ENCODE measurements at places on chromosomes 4 and X. TPM values are rescaled to one million over a fixed set of nuclear protein-coding genes. Genes with fewer than 3 reads are reported as not detected.

- H3K4me3 ChIP-seq = no peak overlapping the region
- no peaks in the 10 kb centered on the region for H3K36me3 ChIP-seq
- no peaks in the 10 kb centered on the region for H3K27me3 ChIP-seq
- DNase-seq = no peak
- H3K27ac ChIP-seq = no peak overlapping the region
- H3K4me1 ChIP-seq = no peaks in the 10 kb centered on the region
Measured at GRCh38 chr4:168722391-168722790, 225.5 kb downstream of the PALLD start.

- H3K36me3 ChIP-seq = no peaks in the 10 kb centered on the region
- no peak overlapping the region for H3K27ac ChIP-seq
- no peak for DNase-seq
- no peak overlapping the region for H3K4me3 ChIP-seq
Measured at GRCh38 chr4:858041-858481, 32.1 kb upstream of the CPLX1 start.

DNA sequence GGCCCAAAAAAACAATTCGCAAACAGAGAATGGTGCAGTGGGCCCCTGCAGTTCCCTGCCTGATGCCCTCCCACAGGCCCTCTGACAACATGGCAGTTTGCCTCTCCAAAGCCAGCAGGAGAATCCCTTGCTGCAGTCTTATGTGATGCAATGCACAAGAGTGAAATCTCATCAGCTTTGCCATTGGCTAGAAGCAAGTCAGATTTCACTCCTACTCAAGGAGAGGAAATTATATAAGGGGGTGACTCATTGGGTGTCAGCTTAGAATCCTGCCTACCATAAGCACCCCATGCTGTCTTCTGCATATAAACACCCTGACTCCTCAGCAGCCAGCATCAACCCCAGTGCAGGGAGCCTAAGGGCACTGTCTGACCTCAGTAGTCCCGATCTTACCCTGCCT, 157.3 kb upstream of the LDB2 start:
- no peak for DNase-seq
- H3K36me3 ChIP-seq = no peaks in the 10 kb centered on the region
- H3K27ac ChIP-seq = no peak overlapping the region
- H3K27me3 ChIP-seq = no peaks in the 10 kb centered on the region
- no peaks in the 10 kb centered on the region for H3K4me1 ChIP-seq

DNA sequence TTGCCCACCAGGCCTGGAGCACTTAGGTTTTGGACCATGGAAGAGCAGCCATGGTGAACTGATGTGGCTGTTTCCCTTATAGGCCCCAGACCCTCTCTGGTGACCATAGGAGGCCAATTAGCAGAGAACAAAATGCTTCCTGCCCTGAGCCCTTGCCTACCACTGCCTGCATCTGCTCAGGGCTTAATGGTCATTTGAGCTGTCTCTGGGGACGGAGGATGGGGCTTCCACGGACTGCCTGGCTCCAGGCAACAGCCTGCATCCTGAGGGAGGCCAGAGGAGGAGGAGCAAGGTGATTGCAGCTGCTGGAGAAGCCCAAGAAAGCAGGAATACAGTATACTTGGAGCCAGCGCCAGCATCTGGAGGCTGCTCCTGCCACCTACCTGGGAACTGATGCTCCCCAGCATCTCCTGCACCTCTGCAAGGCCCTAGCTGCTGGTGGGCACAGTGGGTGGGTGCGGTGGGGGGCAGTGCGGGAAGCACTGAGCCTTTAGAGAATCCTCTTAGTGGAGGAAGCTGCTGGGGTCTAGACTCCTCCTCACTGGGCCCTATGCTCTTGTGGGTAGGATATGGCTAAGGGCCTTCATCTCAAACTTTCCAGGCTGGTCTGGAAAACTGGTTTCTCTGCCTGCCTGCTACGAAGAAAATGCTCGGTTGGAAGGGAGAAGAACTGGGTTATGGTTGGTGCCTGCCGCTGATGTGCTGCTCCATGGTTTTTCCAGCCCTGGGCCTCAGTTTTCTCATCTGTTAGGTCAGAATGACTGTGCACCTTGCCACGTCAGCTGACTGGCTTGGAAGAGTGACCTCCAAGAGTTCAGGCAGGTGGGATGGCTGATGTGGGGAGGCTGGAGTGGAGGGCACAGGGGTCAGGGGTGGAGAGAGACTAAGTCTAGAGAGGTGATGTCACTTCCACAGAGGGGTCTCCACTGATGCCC, 158.8 kb upstream of the PJA1 start:
- no peaks in the 10 kb centered on the region for H3K4me1 ChIP-seq
- no peaks in the 10 kb centered on the region for H3K36me3 ChIP-seq
- H3K4me3 ChIP-seq = no peak overlapping the region
- no peak overlapping the region for H3K27ac ChIP-seq

DNA sequence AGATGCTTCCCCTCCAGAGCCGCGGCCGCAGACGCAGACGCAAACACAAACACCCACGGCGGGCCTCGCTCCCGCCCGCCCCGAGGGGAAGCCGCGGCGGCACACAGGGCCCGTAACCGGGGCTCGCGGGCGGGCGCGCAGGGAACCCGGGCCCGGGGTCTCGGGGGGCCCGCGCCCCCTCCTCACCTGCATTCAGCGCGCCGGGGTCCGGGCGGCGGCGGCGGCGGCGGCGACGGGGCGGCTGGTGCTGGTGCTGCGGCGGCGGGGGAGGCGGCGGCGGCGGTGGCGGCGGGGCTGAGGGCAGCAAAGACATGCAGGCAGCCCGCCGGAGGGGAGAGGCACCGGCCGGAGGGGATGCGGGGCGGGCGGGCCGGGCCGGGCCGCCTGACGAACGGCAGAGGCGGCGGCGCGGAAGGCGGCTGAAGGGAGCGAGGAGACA, 255 bp upstream of the CNOT6L start:
- peak overlapping the region; percentile 99 for H3K27ac ChIP-seq
- peak overlapping the region; percentile 79 for H3K4me3 ChIP-seq
- H3K4me1 ChIP-seq = peaks cover 45% of the 10 kb centered on the region
- no peaks in the 10 kb centered on the region for H3K27me3 ChIP-seq

- H3K4me3 ChIP-seq = no peak overlapping the region
- H3K27ac ChIP-seq = no peak overlapping the region
- H3K27me3 ChIP-seq = no peaks in the 10 kb centered on the region
- no peaks in the 10 kb centered on the region for H3K4me1 ChIP-seq
Measured at GRCh38 chrX:30576881-30577280, 685 bp downstream of the TASL start.

DNA sequence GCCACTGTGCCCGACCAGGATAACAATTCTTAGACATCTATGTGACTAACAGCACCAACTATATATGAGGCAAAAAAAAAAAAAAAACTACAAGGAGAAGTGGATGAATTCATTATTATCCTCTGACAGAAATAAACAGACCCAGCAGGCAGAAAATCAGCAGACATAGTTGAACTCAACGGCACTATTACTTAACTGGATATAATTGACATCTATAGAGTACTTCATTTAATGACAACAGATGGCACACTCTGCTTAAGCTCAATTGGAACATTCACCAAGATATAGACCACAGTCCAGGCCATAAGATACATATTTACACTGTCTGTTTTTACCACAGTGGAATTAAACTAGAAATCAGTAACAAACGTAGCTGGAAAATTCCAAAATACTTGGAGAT, 13.3 kb downstream of the CLDN22 start:
- H3K4me1 ChIP-seq = no peaks in the 10 kb centered on the region
- no peak overlapping the region for H3K4me3 ChIP-seq
- H3K27me3 ChIP-seq = no peaks in the 10 kb centered on the region
- no peak for DNase-seq
- H3K36me3 ChIP-seq = peaks cover 27% of the 10 kb centered on the region

DNA sequence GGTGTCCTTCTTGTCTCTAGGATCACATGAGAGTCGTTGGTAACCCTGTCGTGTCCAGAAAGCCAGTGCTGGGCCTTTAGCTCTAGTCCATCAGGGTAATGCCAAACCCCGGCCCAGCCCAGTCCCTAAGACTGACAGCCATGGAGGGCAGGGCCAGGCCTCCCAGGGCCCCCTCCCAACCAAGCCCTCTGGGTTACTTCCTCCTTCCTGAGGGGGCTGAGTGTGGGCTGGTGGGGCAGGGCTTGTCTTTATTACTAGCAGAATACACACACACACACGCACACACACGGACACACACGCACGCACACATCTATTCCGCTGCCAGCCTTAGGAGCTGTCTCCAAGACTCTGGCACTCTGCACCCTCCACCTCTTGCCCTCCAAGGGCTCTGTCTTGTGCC, 35.6 kb upstream of the CDKN2AIP start:
- no peaks in the 10 kb centered on the region for H3K27me3 ChIP-seq
- no peak for DNase-seq
- no peaks in the 10 kb centered on the region for H3K4me1 ChIP-seq
- no peaks in the 10 kb centered on the region for H3K36me3 ChIP-seq

- no peak overlapping the region for H3K4me3 ChIP-seq
- H3K36me3 ChIP-seq = no peaks in the 10 kb centered on the region
- peak; percentile 54 for DNase-seq
- peaks cover 8% of the 10 kb centered on the region for H3K4me1 ChIP-seq
- no peaks in the 10 kb centered on the region for H3K27me3 ChIP-seq
Measured at GRCh38 chrX:71098302-71098701, 2.7 kb downstream of the FOXO4 start.

GRCh38 chr4:154869301-154869700, 88.2 kb downstream of the RBM46 start:
- DNase-seq = no peak
- no peaks in the 10 kb centered on the region for H3K27me3 ChIP-seq
- no peaks in the 10 kb centered on the region for H3K36me3 ChIP-seq
- H3K4me1 ChIP-seq = no peaks in the 10 kb centered on the region

- H3K27me3 ChIP-seq = no peaks in the 10 kb centered on the region
- H3K4me3 ChIP-seq = no peak overlapping the region
- no peak overlapping the region for H3K27ac ChIP-seq
- H3K36me3 ChIP-seq = no peaks in the 10 kb centered on the region
- peaks cover 25% of the 10 kb centered on the region for H3K4me1 ChIP-seq
- no peak for DNase-seq
Measured at GRCh38 chr4:54662901-54663585, 5.3 kb downstream of the KIT start.

GRCh38 chr4:88033309-88033708, 25.9 kb downstream of the PKD2 start:
- no peak overlapping the region for H3K4me3 ChIP-seq
- H3K36me3 ChIP-seq = peaks cover 66% of the 10 kb centered on the region
- H3K4me1 ChIP-seq = peaks cover 9% of the 10 kb centered on the region
- H3K27me3 ChIP-seq = no peaks in the 10 kb centered on the region

DNA sequence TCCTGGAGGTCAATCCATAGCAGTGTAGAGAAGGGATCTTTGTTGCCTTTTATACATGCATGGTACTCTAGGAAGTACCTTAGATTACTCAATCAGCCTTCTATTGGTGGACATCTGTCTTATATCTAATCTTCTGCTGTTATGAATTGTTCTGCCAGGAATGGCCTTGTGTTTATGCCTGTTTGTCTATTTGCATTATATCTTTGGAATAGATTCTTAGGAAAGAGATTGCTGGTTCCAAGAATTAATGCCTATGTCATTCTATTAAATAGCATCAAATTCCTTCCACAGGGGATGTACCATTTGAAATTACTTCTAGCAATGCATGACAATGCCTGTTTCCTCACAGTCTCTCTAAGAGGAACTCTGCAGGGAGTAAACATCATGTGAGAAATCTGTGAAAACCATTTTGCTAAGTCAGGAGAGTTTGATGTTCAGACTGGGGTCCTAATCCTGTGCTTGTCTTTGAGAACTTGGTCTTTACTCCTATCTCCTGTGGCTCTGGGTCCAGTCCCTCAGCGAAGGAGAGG, 42.5 kb downstream of the BEX3 start:
- DNase-seq = no peak
- H3K27me3 ChIP-seq = no peaks in the 10 kb centered on the region
- H3K36me3 ChIP-seq = no peaks in the 10 kb centered on the region
- H3K4me1 ChIP-seq = no peaks in the 10 kb centered on the region
- no peak overlapping the region for H3K27ac ChIP-seq

DNA sequence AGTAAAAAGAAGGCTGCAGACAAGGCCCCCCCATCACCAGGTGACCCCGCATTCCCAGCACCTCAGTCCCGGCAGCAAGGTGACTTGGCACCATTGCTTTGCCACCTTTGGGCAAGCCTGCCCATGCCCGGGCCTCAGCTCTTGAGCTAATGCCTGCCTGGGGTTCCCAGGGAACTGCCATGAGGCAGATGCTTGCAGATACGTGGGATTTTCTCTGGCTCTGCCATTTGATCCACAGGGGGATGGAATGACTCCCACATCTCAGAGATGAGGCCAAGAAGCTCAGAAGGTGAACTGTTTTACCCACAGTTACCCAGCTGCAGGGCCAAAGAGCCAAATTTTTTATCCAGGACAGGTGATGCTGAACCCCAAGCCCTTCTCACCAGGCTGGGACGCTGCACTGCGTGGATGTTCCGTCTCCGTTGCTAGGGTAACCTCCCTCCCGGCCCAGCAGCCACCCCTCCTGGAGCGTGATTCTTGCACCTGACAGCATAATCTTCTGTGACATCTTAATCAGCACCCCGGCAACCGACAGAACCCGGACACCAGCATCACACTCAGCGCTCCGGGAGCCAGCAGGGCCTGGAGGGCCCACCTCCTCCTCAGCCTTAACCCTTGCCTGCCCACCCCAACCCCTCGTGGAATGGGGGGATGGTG, 15.7 kb upstream of the MSX1 start:
- H3K4me3 ChIP-seq = no peak overlapping the region
- no peak overlapping the region for H3K27ac ChIP-seq
- H3K4me1 ChIP-seq = no peaks in the 10 kb centered on the region
- DNase-seq = peak; percentile 3

DNA sequence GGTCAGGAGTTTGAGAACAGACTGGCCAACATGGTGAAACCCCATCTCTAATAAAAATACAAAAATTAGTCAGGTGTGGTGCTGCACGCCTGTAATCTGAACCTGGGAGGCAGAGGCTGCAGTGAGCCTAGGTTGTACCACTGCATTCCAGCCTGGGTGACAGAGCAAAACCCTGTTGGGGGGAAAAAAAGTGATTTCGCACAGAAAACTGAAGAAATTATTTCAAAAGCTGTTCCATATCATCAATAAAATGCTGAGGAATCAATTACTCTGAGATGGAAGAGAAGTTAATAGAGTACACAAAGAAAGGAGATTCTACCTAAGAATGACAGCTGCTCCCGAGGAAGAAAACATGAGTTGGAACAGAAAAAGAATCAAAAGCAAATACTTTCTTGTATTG, 95.9 kb downstream of the PDGFC start:
- H3K4me3 ChIP-seq = no peak overlapping the region
- H3K27me3 ChIP-seq = no peaks in the 10 kb centered on the region
- no peaks in the 10 kb centered on the region for H3K36me3 ChIP-seq
- no peak for DNase-seq
- H3K27ac ChIP-seq = no peak overlapping the region
- H3K4me1 ChIP-seq = no peaks in the 10 kb centered on the region

DNA sequence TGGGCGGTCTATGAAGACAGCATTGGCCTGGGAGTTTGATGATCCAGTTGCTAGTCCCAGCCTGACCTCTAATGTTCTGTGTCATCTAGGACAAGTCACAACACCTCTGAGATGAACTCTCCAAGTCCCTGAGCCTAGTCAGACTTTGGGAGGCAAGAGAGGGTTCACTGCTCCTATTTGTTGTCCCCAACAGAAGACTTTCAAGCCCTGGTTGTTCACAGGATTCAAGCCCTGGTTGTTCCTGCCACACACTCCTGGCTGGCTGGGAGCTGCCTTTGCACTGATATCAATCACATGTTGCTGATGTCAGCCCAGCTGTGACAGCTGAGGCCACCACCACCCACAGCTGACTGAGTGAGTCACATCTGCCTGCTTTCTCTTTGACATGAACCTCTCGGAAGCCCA, 253.2 kb upstream of the RASGEF1B start:
- no peaks in the 10 kb centered on the region for H3K36me3 ChIP-seq
- no peak overlapping the region for H3K4me3 ChIP-seq
- H3K4me1 ChIP-seq = no peaks in the 10 kb centered on the region
- DNase-seq = peak; percentile 33
- no peak overlapping the region for H3K27ac ChIP-seq

GABRQ gene
- not detected for total RNA-seq

GPR119 gene
- total RNA-seq = not detected

DMD gene
- 194 TPM for total RNA-seq

DCAF8L2 gene
- total RNA-seq = not detected

KCTD8 gene
- not detected for total RNA-seq

GPC3 gene
- 1.5 TPM for total RNA-seq

C4orf50 gene
- not detected for total RNA-seq
